ENCODE measurements at places on chromosomes 6 and 20.

GRCh38 chr6:170371080-170371479, 64.5 kb downstream of the FAM120B start:
- no peak for DNase-seq

GRCh38 chr6:18166312-18167036, 11.3 kb downstream of the KDM1B start:
- no peak for DNase-seq

DNA sequence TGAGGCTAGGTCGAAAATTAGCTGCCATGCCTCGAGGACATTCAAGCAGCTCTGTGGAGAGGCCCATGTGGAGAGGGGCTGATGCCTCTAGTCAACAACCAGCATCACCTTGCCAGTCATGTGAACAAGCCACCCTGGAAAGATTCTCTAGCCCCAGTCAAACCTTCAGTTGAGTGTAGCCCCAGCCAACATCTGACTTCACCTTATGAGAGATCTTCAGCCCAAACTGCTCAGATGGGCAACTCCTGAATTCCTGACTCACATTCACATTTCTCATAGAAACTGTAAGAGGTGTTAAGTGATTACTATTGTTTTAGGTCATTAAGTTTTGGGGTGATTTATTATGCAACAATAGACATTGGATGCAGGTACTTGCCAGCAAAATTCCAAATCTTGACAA, 44.9 kb downstream of the GJA10 start:
- no peak for DNase-seq

GRCh38 chr6:90274451-90275030, 22.1 kb downstream of the BACH2 start:
- peak; percentile 84 for DNase-seq

GRCh38 chr6:152293404-152293803, 343.8 kb downstream of the SYNE1 start:
- DNase-seq: no peak

GRCh38 chr6:74579047-74579446, 626.8 kb downstream of the COL12A1 start:
- no peak for DNase-seq

GRCh38 chr6:118890997-118891790, 2.8 kb upstream of the ASF1A start:
- DNase-seq: no peak

DNA sequence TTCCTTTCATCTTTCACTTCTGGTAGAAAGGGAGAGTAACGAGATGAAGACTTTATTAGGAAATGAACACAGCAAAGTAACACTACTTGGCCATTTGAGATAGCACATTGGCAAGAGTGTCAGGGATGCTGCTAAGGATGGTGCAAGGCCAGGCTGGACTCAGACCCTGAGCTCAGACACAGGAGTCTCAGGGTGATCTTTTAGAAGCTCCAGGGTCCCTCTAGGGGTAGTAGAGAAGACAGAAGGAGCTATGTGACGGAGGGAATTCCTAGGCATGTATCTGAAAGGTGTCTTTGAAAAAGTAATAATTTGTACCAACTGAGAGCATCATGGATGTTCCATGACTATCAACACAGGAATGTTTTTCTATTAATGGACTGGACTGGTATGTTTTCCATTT, 436.5 kb downstream of the DHX35 start:
- no peak for DNase-seq

GRCh38 chr20:43040427-43040826, 149.3 kb downstream of the PTPRT start:
- DNase-seq: no peak

DNA sequence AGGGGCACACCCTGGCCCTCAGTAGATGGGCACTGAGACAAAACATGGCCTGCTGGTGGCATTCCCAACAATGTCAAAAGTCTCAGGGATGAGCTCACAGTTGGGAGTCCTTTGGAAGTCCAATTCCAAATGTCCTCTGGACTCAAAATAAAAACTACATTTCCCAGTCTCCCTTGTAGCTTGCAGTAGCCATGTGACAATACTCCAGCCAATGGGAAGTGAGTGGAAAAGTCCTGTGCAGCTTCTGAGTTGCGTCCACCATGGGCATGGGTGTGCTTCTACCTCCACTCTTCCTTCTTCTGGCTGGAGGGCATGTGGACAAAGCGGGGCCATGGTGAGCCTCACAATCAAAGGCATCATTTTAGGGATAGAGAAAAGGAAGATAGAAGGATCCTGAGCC, 5.8 kb upstream of the ADAM33 start:
- no peak for DNase-seq

- no peak for DNase-seq
These were observed 1.2 kb downstream of the FAM8A1 start for GRCh38 chr6:17601386-17601703.

DNA sequence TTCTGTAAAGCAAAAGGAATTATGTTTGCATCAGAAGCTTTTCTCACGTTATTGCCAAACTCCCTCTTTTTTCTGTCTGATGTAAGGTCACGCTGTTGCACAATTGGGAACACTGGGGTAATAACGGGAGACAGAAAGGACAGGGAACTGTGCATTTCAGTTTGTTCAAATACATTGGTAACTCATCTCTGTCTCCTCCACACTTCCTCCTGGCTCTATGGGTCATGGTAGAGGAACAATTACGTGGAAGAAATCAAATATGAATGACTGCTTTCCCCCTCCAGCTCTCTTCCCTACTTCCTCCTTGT, 132.2 kb upstream of the TNFAIP3 start:
- no peak for DNase-seq

DNA sequence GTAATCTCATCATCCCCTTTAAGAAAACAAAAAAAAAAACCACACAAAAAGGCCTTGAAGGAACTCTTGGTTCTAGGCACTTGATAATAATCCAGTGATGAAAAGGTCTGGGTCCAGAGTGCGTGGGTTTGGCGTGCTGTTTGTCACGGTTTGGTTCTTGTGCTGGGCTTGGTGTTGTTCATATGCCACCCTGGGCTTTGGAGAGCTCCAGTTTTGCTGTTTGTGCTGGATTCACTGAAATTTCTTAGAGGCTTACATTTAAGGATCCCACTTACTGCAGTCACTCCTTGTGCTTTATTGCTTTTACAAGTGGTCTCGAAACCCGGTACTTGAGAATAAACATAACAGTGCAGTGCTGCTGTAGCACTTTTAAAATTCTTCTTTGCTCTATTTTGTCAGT, 68.8 kb upstream of the XRN2 start:
- DNase-seq: no peak

DNA sequence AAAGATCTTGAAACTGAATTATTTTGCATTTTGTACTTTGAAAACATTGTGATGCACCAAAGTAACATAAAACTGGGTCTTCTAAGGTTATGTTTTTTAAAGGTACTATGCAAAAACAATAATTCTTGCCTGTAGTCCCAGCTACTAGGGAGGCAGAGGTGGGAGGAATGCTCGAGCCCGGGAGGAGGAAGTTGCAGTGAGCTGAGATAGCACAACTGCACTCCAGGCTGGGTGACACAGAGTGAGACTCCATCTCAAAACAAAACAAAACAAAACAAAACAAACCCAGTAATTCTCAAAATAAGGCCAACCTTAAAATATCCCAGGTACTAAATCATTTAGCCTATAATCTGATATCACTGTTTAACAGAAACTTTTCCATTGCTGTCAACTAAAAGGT, 269.6 kb downstream of the KHDC1L start:
- no peak for DNase-seq

- no peak for DNase-seq
These were observed 244.9 kb downstream of the THBS2 start for GRCh38 chr6:169008641-169009257.

DNA sequence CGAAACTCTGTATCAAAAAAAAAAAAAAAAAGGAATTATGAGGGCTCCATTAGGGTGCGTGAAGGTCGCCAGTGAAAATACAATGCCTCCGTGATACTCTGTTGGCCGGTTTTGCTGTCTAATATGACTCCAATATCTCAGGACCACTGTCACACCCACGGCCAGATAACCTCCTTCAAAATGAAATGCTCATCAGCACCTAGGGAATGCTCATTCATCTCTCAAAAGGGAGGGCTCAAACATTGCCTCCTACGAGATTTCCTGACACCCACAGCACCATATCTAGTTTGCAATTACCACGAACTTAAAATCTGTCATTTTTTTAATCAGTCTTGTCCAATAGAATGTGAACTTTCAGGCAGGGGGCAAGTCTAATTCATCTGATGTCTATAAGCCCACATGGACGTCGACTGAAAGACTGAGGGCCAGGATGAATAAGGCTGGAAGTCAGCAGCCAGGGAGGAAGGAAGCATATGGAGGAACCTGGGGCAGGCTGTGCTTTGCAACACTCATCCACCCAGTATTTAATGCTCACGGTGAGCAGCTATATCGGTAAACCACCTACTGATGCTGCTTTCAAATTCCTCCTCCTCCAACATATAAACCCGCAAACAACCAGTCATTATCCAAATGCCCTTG, 42.8 kb downstream of the MAP3K5 start:
- no peak for DNase-seq

- no peak for DNase-seq
These were observed 121.5 kb downstream of the PAX1 start for GRCh38 chr20:21826976-21827375.

DNA sequence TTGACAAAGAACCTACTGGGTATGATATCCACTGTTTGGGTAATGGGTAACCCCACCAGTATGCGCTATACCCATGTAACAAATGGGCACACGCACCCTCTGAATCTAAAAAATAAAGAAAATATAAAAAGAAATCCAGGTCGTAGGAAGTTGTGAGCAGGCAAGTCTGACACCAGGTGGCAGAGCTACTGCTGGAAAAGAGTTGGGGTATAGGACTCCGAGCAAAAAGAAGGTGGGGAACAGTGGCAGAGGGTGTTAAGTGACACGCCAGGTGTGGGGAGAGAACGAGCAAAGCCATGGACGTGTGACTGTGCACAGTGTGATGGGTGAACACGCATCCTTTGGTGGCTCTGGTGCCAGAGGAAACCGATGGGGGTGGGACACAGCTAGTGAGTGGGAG, 46.7 kb downstream of the NOX3 start:
- DNase-seq: no peak
